ENCODE measurements at places on chromosomes 11 and 22.

DNA sequence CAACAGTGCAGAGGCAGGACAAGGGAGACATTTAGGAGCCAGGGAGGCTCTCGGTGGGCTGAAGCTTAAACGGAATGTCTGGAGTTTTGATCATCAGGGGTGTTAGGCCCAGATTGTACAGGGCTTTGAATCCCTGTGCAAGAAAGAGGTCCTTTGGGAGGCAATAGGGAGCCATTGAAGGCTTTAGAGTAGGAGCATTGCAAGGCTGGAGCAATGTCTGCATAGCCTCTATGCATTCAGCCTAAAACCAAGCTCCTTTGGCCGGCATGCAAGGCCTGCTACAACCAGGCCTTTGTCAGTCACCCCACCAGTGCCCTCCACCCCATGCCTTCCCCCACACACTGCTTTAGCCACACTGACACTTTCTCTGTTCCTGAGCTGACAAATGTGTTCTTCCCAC lies 47.4 kb upstream of the FGF3 start:
- no peak for DNase-seq

GRCh38 chr11:126355926-126356897 lies 726 bp downstream of the ST3GAL4 start:
- DNase-seq: no peak

DNA sequence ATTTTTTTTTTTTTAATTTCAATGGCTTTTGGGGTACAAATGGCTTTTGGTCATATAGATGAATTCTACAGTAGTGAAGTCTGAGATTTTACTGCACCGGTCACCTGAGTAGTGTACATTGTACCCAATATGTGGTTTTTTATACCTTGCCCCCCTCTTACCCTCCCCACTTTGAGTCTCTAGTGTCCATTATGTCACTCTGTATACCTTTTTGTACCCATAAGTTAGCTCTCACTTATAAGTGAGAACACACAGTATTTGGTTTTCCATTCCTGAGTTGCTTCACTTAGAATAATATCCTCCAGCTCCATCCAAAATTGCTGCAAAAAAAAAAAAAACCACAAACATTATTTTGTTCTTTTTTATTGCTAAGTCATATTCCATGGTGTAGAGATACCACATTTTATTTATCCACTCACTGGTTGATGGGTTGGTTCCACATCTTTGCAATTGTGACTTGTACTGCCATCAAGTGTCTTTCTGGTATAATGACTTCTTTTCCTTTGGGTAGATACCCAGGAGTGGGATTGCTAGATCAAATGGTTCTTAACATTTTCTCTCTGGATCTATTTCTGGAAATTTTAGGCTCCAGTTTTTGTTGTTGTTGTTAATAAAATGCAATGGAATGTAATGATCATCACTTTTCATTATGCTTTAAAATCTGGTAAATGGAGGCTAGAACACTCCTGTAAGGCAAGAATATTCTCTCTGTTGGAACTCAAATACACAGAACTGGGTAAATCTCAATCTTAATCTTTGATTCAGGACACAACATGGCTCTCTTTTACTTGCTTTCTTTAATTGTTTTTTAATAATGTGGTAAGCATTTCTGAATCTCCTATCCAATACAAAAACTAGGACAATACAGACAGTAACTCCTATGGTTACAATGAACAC lies 10.3 kb downstream of the NEAT1 start:
- peak; percentile 38 for DNase-seq

DNA sequence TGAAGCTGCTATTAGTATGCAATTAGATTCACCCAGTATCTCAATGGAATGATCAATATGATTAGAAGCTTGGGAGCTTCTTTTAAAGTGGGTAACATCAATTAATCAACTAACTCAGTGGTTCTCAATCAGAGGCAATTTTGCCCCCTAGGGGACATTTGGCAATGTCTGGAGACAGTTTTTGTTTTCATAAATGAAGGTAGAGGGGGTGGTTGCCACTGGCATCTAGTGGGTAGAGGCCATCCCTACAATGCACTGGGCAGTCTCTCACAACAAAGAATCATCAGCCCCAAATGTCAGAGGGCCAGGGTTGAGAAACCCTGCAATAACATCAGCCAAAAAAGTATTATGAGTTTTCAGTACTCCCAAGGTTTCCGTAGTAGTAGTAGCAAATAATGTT lies 5.9 kb upstream of the AMOTL1 start:
- DNase-seq: no peak

DNA sequence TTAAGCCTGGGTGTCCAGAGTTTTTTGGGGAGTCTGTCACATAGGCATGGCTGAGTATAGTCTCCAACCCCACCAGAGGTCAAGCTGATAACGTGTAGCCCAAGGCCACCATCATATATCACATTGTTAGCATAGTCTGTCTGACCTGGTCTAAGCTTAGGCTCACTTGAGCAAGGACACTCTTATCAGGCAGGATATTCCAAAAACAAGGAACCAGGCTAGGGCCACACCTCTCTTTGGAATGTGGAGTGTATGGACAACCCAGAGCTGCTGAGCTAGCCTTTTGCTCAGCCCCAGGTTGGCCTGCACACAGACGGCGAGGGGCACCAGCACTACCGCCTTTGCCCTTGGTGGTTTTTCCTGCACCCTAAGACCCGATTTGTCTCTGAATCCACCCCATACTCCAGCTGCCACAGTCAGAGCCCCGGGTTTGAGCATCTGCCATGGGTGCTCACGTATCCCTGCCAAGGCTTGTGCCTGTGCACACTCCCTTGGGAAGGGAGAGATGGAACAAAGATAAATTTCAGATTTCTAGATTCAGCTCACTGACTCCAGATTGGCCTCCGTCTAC lies 7.2 kb downstream of the SNAP29 start:
- no peak for DNase-seq

GRCh38 chr11:78662811-78663210 lies 88.1 kb upstream of the NARS2 start:
- no peak for DNase-seq

DNA sequence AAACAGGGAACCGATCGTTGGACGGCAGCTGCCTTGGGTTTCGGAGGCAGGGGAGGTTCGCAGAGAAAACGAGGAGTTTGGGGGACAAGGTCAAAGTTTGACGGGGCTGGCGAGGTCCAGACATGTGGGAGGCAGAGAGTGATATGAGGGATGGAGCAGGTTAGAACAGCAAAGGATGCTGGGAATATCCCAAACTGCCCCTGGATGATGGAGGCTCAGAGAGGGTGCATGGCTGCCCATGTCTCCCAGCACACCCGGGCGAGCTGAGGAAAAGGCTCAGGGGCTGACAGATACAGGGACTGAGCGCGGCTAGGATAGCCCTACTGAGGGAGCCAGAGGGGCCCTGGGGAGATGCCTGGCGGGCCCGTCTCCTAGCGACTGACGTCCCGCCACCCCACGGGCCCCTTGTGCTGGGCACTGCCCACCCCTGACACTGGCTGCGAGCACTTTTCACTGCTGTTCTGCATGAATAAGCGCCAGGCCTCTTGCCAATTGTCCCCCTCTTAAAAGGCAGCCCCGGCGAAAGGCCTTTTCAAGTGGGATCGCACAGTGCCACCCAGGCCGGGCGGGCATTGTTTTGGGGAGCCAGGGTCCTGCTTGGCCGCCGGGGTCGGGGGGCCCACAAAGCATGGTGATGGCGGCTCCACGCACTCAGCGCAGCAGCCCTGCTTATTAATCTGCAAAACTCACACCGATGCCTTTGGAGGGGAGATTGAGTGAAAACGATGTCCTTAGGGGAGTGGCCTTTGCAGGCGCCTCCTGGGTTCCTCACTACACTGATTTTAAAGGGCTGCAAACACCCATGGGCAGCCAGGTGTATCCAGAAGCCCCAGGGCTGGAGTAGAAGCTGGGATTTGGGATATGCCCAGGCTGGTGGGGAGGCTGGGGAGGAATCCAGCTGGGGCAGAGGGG lies 90.0 kb upstream of the LINC01488 start:
- DNase-seq: no peak

DNA sequence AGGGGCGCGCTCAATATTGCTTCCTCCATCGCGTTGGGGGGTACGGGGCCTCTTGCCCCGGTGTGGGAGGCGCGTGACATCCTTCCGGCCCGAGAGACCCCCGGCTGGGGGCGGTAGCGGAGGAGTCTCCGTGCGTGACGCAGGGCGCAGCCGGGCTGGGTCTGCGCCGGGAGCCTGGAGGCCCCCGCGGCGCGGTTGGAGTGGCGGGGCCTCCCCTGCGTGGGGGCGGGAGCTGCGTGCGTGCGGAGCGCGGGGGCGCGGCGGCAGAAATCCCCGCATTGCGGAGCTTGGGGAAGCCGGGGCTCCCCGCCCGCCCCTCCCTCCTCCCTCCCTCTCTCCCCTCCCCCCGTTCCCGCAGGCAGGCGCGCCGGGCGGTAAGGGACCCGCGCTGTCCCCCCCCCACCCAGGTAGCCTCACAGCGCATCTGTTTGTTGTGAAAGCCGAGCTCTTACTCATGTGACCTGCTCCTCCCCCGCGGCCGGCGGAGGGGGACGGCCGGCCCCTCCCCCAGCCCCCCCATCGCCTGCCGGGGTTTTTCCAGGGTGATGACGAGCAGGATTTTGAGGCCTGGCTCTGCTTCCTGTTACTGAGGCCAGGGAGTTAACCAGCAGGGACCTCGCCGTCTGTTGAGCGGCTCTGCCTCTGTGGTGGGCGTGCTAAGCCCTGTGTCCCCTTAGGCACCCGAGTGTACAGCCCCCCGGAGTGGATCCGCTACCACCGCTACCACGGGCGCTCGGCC lies 1.6 kb downstream of the PIM3 start:
- DNase-seq: peak; percentile 82

DNA sequence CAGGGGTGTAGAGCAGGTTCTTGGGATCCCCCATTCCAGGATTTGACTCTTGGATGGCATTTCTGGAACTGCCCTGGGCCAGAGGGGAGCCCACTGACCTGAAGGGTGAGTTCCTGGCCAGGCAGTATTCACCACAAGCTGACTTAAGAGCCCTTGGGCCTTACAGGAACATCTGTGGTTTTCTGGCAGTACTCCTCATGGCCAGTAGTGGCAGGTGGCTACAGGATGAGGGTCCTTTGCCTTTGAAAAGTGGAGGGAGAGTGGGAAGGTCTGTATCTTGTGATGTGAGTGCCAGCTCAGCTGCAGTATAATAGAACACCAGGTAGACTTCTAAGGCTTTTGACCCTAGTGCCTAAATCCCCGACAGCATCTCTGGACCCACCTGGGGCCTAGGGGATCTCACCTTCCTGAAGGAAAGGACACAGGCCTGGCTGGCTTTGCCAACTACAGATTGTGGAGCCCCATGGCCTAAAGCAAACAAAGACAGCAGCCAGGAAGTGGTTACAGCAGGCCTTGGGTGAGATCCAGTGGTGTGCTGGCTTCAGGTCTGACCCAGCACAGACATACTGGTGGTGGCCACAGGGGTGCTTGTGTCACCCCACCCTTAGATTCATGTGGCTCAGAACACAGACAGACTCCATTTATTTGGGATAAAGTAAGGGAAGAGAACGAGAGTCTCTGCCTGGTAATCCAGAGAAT lies 9.0 kb downstream of the OR51S1 start:
- DNase-seq: no peak

GRCh38 chr22:44055805-44056204 lies 31.7 kb downstream of the PARVB start:
- no peak for DNase-seq

DNA sequence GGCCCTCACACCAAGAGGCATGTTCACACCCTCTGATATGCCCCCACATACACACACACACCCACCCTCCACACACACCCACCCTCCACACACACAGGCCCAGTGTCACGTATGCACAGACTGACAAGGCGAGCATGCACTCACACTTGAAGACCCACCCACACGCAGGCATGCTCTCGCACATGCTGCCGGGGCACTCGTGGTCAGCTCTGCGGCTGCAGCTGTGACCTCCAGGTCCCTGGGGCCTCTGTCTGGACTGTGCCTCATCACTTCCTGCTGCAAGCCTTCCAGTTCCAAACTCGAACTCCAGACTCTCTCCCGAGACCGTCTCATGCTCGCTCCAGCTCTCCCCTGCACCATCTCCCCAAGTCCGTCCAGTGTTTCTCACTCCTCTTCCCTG lies 9.5 kb downstream of the DCHS1 start:
- DNase-seq: peak; percentile 79

- DNase-seq: no peak
Observed at GRCh38 chr22:50115693-50116092, 25.9 kb downstream of the MOV10L1 start.

- no peak for DNase-seq
Observed at GRCh38 chr11:59999691-60000090, 17.3 kb upstream of the OOSP4B start.
